NCI-H1417 (cell line): ENCODE measurements at places on chromosomes 13 and 19.

DNA sequence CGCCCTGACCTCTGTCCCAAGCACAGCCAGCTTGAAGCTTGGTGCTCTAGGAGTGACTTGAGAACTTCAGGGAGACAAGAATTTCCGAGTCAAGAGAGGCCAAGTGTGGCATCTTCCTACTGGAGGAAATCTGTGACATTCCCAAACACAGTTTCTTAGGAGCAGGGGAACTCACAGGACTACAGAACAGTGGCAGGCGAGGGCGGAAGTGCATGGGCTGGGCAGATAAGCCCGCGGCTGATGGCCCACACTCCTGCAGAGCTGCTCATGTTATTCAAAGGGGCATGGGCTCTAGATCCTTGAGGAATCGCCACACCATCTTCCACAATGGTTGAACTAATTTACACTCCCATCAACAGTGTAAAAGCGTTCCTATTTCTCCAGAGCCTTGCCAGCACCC lies 168.8 kb downstream of the KATNAL1 start:
- DNase-seq: no peak

- DNase-seq: peak; percentile 20
Observed at GRCh38 chr13:39777527-39778061, 122.1 kb downstream of the COG6 start.

GRCh38 chr13:101529422-101529821 lies 76.9 kb downstream of the ITGBL1 start:
- no peak for DNase-seq

DNA sequence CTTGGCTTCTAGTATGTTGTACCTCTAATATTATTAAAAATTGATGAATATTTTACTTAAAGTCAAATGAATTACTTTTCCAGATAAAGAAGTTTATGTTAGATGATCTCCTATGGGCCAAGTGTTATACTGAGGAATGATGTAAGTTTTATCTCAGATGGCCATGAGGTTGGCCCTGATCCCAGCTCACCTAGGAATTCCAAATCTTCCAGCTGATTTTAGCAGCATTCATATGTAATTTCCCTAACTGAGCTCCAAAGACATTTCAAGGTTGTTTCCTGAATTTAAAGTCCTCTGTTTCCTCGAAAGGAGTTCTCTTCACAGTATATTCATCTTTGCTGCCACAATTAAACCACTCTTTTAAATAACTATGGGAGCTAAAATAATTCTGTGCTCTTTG lies 1670.4 kb upstream of the SPRY2 start:
- DNase-seq: no peak

DNA sequence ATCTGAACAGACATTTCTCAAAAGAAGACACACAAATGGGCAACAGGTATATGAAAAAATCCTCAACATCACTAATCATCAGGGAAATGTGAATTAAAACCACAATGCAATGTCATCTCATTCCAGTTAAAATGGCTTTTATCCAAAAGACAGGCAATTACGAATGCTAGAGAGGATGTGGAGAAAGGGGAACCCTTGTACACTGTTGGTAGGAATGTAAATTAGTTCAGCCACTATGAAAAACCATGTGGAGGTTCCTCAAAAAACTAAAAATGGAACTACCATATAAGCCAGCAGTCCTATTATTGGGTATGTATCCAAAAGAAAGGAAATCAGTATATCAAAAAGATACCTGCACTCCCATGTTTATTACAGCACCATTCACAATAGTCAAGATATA lies 24.7 kb upstream of the ZC3H13 start:
- DNase-seq: no peak
